SK-MEL-5 (cell line): ENCODE measurements at places on chromosomes 2 and 18. TPM values are rescaled to one million over a fixed set of nuclear protein-coding genes. Genes with fewer than 3 reads are reported as not detected.

DNA sequence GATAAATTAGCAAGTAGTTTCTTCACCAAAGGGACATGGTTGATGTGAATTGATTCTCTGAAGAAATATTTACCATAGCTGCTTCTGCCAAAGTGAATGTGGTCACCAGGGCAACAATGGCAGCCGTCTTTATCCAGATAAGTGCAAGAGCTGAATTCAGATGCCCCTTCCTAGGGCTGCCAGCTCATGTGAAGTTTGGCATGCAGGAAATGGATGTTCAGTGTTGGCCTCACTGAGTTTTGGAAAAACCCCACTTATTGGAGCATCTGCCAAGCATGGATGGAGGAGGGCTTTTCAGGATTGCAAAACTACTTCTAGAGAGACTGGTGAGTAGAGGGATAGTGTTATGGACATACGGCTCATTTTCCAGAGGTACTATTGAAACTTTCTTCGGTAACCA, 80.8 kb downstream of the FMNL2 start:
- no peak for DNase-seq

- DNase-seq: no peak
Measured at GRCh38 chr18:24420551-24420950, 5.9 kb upstream of the IMPACT start.

Gene CYP27C1
- 0.19 and 0.26 TPM in 2 replicates for total RNA-seq

DNA sequence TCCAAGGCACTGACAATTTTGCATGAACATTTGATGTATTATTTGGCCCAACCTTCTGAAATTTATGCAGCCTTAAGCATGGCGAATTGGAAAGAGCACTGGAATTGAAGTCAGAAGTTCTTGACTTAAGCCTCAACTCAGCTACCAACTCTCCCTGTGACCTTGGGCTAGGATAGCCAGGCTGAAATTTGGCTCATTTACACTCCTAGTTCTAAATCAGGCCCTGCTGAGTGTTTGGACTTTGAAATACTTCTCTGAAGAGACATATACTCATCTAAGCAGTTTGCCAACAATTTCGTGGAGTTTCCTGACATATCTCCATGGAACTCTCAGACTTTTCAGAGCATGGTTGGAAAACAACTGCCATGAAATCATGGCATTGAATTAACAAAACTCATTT, 489.6 kb upstream of the PIK3C3 start:
- DNase-seq: no peak

Gene CCDC142
- 10.9 and 13.9 TPM in 2 replicates for total RNA-seq

DNA sequence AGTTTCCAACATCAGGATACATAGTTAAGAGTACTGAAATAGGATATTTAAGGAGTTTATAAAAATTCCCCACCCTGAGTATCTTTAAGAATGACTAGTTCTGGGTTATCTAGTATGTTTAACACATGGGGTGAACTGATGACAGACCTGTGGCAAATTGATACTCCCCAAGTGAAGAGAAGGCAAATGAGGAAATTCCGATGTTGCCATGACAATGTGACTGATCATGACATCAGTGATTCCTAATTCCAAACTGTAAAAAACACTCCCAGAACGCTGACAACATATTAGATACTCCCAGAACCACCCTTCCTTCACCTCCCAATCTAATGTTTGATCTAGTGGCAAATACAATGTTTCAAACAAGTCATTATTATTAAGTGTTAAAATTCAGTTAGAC, 77.6 kb downstream of the RBMS1 start:
- no peak for DNase-seq

- DNase-seq: no peak
Measured at GRCh38 chr18:2360861-2361260, 210.4 kb downstream of the METTL4 start.

GRCh38 chr2:175404839-175405238, 223.3 kb upstream of the ATP5MC3 start:
- no peak for DNase-seq

GRCh38 chr2:50215736-50216135, 816.2 kb downstream of the NRXN1 start:
- DNase-seq: no peak

- DNase-seq: no peak
Measured at GRCh38 chr2:39615675-39616074, 50.0 kb upstream of the TMEM178A start.

DNA sequence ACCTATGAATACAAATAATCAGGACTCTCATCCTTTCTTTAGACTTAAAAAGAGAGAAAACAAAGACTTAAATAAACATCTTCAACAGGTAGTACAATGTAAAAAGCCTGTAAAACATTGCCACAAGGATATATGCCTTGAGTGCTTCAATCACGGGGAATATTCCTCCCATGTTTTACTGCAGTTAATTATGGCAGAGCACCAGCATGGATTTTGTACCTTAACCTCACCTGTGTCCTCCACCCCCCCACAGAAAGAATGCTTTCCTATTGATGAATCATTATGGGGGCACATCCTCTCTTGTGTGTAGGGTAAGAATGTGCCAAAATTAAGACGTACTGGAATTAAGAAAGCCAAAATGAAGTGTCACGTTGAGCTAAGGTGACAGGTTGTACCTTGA, 189.9 kb upstream of the FOSL2 start:
- DNase-seq: no peak
